ENCODE measurements at places on chromosomes 12 and 14. TPM values are rescaled to one million over a fixed set of nuclear protein-coding genes. Genes with fewer than 3 reads are reported as not detected.
A peak's percentile ranks its signal among the peaks of the same experiment; 100 is the strongest.

The ABCB9 gene
- 5.6 TPM for total RNA-seq

The CMKLR1 gene
- not detected for total RNA-seq

The SOCS2 gene
- 12.0 TPM for total RNA-seq

The WBP11 gene
- 2.5 TPM for total RNA-seq

The SLC39A5 gene
- not detected for total RNA-seq

The GLI1 gene
- 1.4 TPM for total RNA-seq

The LRP1-AS gene
- total RNA-seq: not detected

DNA sequence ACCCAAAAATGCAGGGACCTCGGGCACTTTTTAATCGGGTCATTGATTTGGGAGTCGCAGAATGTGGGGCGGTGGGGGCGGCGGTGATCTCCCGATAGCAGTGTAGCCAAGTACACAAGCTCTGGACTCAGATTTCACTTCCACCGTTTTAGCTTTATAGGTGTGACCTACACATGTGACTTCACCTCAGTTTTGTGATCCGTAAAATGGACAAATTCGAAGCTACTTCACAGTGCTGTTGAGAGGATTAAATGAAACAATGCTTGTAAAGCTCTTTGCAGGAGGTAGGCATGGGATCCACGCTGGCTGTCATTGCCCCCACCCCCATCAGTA lies 478 bp downstream of the RITA1 start:
- peak; percentile 18 for DNase-seq

- DNase-seq: peak; percentile 33
Observed at GRCh38 chr12:51028126-51028812, 2.1 kb upstream of the SLC11A2 start.

DNA sequence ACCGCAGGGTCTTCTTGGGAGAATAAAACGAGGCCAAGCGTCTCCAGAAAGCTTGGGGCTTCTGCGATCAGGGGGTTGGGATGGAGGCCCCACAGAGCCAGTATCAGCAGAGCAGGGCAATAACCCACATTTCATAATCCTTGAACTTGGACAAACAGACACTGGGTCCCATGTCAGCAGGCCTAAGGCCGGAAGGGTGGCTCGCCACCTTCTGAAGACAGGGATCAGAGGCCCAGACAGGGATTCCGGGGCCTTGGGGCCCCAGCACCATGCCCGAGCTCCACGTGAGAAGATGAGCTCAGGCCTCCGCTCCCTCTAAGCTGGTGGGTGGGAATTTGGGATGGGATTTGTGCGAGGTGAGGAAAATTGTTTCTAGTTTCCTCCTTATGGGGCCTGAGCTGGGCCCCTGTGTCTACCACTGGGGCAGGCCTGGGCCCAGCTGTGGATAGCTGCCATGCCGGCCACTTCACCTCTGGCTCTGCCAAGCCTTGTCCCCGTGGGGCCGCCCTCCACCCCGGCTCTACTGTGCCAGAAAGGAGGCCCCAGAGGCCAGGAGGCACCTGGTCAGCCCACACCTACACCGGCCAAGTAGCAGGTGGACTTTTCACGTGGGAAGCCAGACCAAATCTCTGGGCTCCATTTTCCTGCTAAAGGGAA lies 67.2 kb upstream of the DLK1 start:
- no peak for DNase-seq

- DNase-seq: no peak
Observed at GRCh38 chr14:32545095-32545494, 216.0 kb downstream of the AKAP6 start.

- no peak for DNase-seq
Observed at GRCh38 chr14:100866666-100867630, 36.6 kb downstream of the RTL1 start.

GRCh38 chr14:104867371-104868059 lies 2.4 kb downstream of the CEP170B start:
- DNase-seq: no peak

DNA sequence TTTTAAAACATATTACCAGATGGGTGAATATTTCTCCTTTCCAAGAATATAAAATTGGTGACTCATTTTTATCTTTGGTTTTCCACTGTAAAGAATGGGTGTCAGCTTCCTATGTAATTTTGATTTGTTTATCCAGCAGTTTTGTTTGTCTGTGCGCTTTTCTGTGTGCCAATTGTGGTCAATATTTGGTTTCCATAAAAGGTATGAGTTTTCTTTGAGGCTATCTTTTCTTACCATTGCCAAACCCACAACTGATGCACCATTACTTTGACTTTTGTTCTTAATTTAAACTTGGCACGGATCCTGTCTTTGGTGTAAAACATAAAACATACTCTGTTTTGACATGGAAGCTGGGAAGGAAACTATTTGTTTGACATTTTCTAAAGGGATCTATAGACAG lies 78.8 kb upstream of the NAV3 start:
- DNase-seq: no peak

DNA sequence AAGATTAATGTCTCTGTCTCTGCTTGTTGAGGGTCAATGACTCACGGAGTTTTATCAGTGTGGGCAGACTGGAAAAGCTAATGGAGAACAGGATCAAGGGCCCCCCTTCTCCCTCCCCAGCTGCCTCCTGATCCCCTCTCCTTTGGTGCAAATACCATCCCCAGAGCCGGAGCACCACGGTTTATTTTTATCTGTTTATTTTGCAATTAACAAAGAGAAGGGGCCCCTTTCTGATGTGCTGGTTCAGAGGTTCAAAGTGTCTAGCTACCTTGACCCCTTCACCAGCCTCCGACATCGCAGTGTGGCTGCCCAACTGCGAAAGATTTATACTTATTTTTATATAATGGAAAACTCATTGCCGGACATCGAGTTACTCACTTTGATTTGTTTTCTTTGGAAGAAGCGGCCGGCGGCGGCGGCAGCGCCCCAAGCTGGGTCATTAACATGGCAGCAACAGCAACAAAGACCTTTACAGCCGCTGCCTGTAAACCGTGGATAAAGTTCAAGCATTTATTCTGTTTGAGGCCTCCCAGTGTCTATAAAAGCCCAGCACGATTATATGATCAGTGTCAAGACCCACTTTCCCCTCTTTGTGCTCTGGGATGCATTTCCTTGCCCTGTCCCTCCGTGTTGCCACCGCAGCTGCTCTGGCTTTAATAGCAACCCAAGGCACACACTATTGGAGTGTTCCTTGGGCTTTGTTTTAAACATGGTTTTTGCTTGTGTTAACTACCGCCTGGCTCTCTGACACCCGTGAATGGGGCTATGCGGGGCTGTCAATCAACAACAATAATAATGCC lies 47.4 kb upstream of the PARP11 start:
- DNase-seq: no peak

GRCh38 chr12:54988402-54989054 lies 4.0 kb upstream of the TESPA1 start:
- DNase-seq: peak; percentile 15

DNA sequence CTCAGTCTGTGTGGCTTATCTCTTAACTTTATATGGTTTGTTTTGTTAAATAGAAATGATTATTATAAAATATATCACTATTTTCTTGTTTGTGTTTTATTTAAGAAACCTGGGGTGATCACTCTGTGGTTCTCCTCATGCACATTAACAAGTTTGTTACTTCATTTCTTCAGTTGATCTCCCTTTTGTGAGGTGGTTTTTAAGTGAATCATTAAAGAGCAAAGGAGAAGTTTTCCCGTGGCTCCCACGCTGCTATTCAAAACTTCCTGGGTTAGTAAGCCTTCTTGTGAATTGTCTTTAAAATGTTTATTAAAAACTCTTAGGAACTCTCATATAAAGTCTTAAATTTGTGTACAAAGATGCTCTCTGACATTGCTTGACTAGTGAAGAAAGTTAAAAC lies 11.8 kb downstream of the ADIPOR2 start:
- peak; percentile 26 for DNase-seq

DNA sequence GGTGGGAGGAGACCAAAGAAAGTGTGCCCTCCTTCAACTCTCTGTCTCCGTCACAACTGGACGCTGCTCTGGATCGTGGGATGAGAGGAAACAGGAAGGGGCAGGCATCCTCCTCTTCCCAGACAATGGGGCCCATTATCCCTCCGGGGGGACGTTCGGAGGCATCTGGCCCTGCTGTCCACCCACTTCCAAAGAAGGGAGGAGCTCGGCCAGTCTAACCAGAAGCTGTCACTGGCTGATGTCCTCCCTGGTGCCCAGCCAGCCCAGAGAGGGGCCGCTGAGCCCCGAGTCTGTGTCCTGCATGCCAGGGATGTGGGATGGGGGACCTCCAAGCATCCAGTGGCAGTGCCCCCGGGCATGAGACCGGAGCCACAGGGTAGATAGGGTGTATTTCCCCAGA lies 39.8 kb upstream of the MEG3 start:
- DNase-seq: no peak

- peak; percentile 82 for DNase-seq
Observed at GRCh38 chr12:67705394-67706370, 57.1 kb downstream of the DYRK2 start.

- no peak for DNase-seq
Observed at GRCh38 chr12:11729008-11729407, 79.5 kb downstream of the ETV6 start.

- DNase-seq: peak; percentile 5
Observed at GRCh38 chr12:96014943-96015599, 18.9 kb upstream of the HAL start.

GRCh38 chr14:80237143-80237542 lies 25.8 kb upstream of the DIO2 start:
- DNase-seq: no peak

- DNase-seq: no peak
Observed at GRCh38 chr14:98198385-98198784, 1073.6 kb downstream of the BCL11B start.

- no peak for DNase-seq
Observed at GRCh38 chr12:104888892-104889291, 69.2 kb downstream of the SLC41A2 start.

- peak; percentile 56 for DNase-seq
Observed at GRCh38 chr12:115402443-115403180, 718.6 kb upstream of the TBX3 start.

DNA sequence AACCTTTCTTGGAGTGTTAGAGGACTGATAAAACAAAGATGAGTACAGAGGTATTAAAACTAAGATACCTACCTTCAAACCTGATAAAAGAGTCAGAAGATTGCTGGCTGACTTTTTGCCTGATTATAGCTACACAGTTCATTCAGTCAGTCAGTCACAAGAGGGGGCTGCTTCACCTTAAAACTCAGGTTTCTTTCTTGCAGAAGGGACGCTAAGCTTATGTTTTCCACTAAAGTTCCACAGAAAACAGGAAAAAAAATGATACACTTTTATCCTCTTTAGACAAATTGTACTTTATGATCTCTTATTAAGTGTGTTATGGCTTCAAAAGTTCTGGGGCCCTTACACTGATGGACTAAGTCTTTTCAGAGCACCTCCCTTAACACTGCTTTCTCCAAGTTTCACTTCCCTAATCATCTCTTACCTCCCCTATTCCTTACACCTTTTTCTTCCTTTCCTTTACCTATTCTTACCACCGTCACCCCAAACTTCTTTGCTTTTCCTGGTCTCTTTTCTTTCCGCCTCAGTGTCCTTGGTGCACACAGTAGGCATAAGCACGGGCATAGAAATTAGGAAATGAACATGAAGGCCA lies 448.7 kb upstream of the OR4E1 start:
- DNase-seq: peak; percentile 5

DNA sequence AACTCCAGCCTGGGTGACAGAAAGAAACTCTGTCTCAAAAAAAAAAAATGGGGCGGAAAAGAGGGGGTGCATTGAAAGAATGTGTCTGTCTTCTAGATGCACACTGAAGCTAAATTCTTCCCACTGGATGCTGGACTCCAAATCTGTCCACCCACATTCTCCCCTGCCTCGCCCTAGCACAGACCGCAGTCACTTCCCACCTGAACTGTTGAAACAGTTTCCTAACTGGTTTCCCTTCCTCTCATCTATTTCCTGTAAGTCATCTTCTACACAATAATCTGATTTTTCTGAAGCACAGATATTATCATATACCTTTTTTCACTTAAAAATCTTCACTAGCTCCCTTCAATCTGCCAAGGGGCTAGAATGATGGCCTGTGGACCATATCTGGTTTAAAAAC lies 1.5 kb upstream of the HCAR1 start:
- DNase-seq: no peak

DNA sequence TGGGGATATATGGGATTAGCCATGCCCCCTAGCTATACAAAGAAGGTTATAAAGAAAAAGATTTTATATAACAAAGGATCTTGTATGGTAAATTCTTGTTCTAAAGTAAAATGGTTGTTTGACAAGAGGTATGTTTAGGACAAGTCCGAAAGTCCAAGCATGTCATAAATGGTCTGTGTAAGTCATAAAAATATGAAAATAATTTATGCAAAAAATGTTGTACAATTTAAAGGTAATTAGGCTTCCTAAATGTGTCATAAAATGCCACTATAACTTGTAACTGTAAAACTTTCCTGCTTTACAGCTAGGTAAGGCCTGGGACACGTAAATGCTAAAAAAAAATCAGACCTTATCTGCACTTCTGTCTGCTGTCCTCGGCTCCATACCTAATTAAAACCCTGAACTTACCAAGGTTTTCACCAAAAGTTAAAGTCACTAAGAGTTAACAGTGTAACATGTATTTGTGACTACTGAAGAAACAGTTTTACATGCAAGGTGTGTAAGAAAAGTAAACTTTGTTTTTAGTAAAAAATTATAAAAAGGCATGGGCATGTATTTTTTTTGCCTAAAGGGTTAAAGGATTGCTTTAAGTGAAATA lies 110.0 kb upstream of the RESF1 start:
- peak; percentile 9 for DNase-seq

GRCh38 chr12:102958073-102958829 lies 777 bp downstream of the ASCL1 start:
- DNase-seq: peak; percentile 19

GRCh38 chr12:132718644-132719043 lies 8.0 kb downstream of the PGAM5 start:
- DNase-seq: no peak

- peak; percentile 84 for DNase-seq
Observed at GRCh38 chr14:89660166-89660565, 243.1 kb upstream of the FOXN3 start.

GRCh38 chr14:69328765-69329164 lies 68.8 kb downstream of the GALNT16 start:
- no peak for DNase-seq

DNA sequence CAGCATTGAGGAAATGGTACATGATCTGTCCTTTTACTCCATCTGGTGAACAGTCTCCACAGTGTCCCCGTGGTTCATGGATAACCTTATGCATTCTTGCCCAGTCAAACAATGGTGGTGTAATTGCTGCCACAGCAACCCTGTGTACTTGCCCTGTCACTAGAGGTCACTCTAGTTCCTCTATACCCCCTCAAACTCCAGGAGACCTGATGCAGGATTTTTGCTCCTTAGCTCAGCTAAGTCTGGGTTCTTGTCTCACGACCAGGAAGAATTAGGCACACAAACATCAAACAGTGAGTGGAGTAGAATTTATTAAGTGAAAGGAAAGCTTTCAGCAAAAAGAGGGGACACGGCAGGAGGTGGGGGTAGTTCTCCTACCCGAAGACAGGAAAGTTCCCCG lies 24.7 kb upstream of the EEA1 start:
- DNase-seq: no peak

DNA sequence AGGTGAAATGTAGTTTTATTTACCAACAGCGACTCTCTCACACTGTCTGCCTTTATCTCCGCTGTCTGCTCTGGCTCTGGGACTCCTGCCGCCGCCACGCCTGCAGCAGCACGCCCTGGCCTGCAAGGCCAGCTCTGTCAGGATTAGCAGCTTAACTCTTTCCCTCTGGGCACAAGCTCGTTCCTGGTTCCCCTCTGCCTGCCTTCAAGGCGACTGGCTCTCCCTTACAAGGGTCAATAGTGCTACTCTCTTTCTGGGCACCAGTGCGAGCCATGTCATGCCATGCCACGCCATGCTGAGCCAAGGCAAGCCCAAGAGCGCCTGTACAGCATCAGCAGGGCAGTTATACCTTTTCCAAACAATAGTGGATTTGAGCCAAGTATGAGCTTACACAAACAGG lies 3.6 kb upstream of the CLEC2B start:
- DNase-seq: no peak
